ENCODE measurements at places on chromosomes 16 and 17. TPM values are rescaled to one million over a fixed set of nuclear protein-coding genes. Genes with fewer than 3 reads are reported as not detected.

GRIN2A gene
- total RNA-seq: 0.38 TPM

KRT27 gene
- not detected for total RNA-seq

PRSS22 gene
- total RNA-seq: not detected

DNA sequence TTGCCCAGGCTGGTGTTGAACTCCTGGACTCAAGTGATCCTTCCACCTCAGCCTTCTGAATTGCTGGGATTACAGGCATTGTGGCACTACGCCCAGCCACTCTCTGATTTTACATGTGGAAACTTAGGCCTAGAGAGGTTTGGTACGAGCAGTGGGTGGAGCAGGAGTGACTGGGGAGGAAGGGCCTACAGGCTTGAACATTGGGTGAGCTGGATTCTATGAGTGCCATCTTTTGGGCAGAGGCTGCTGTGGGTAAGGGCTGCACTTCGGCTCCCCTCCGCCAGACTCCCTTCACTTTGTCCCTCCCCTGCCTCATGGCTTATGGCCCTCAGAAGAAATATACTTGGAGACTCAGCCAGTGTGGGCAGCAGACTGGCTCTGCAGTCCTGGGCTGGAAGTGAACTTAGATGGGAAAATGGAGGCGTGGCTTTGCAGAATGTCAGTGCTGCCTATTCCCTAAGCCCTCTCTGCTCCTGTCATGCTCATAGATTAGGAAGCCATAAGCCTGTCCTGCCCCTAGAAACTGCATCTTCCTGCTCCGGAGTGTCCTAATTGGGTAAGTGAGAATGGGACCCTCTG is 9.5 kb upstream of the MRC2 start:
- no peak for DNase-seq

- DNase-seq: peak; percentile 92
Measured at GRCh38 chr17:77374170-77374936, 233.6 kb downstream of the SEC14L1 start.

DNA sequence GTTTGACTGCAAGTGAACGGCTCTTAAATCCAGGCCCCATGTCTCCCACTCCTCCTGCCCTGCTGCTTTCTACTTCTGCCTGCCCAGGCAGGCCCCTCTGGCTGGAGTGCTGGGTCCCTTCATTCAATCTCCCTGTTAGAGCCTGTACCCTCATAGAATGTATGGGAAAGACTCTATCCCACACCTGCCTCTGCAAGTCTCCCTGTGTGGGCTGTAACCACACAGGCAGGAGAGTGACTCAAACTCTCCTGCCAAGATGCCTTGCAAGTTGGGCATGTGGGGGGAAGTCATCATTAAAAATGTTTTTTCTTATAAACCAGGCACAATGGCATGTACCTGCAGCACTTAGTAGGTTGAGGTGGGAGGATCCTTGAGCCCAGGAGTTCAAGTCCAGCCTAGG is 77.5 kb downstream of the PLXDC1 start:
- no peak for DNase-seq

DNA sequence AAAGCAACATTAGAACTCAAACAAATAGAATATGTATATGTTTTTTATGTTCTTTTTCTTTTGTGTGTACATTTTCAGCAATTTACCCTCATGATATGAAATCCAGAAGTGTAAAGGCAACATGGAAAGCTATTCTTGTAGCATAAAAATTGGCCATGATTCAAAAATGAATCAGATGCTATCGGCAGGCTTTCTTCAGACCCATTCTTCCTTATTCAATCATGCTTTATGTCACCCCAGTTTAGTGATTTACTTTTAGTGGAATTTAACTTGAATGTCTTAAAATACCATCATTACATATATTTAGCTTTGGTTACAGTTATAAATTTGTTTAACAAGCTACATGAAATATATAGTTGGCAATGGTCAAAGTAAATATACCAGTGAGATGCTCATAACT is 21.4 kb upstream of the SMIM36 start:
- no peak for DNase-seq
